Dermis microvascular lymphatic vessel endothelial cell (primary cell): ENCODE measurements at places on chromosomes 6 and 20.

DNA sequence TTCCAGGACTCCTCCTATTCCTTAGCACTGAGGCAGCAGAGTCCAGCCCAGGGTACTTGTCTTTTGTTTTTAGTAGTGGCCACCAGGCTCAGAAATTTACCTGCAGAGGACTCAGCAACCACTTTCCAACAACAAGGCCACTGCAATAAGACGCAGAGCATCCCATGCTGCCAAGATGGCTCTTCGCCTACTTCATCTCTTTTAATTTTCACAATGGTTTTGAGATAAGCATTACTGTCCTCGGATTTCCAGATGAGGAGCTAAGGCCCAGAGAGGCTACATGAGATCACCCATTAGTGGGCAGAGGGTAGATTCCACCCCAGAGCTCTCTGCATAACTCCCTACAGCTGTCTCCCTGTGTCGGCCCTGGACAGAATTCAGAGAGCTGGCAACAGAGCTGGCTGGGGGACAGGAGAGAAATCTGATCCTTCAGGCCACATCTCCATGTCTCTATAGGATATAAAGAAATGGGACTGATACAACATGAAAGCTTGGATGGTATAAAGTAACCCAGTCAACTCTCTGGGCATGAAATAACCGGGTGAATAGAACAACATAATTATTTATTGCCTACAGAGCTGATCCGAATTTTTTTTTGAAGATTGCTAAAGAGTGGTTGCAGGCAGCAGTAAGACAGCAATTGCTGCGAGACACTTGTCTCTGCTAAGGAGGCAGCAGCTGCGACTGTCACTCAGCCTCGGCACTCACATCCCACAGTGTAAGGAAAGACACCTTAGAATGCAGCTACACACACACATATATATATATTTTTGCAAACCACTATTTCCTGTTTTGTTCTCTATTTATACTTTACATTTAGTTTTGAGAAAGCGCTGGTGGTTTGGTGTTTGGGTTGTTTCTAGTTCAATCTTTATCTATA lies 37.2 kb downstream of the SCML4 start:
- DNase-seq, result no peak

DNA sequence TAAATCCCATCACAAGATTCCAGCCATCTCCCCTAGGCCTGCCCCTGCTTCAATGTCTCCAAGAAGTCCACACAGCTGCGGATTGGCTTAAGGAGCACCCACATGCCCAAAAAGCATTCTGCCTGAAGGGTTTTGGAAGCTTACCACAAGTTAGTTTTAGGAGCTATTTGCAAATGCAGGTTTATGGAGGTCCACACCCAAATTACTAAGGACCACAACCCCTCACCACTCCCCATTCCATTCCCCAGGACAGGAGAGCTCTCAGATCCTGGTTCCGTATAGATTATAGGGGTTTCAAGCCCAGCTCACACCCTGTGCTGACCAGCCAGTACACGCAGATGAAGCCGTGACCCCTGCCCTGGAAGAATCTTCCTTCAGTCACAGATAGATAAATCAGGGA lies 24.3 kb upstream of the PXDC1 start:
- no peak for DNase-seq

DNA sequence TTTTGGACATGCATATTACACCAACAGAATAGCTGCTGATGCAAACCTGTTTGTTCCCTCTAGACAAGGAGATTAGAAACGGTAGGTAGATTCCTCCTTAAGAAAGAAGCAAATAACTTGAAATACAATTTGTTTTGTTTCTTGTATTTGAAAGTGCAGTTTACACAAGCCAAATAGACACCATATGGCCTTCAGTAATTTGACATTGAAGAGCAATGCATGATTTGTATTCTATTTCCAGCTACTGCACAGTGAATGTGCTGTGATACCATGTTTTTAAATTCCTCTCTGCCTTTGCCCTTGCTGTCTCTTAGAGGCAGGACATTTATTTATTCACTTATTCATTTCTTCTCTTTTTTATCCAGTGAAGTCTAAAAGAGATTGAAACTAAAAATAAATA lies 31.9 kb upstream of the ANKEF1 start:
- DNase-seq, result no peak

DNA sequence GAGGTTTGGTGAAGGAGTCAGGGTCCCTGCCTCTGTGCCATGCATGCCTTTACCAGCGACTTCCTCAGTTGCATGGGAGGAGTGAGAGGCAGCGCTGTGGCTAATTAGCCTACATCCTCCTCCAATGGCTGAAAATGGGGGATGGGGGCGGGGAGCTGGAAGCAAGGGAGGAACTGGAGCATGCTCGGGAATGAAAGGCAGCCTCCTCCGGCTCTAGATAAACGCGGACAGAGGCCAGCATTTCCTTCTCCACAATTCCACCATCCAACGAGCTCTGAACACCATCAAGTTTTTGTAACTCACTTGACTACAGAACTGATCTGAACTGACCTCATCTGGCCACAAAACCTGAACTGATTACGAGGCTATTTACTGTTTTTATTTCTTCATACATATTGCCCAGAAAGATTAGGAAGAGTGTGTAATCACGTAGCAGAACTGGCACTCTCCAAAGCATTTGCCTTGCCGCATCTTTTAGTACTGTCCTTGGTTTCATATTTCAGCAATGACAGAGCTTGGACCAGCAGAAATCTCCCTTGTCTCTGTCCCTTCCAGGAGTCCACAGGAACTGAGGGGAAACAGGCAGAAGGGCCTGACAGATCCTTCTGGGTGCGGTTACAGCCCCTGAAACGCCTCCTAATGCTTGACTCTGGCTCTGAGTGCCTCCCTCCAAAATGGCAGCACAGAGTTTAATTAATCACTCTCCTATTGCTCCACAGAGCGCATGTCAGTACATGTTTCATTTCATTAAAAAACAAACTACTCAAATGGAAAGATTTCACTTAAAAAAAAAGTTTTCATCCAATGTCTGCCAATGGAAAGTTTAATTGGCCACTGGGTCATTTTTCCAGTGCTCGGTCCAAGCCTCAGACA lies 58.2 kb upstream of the TRAF3IP2 start:
- peak; percentile 51 for DNase-seq

- DNase-seq, result no peak
Observed at GRCh38 chr6:15744818-15745402, 82.1 kb upstream of the DTNBP1 start.

GRCh38 chr6:144665932-144666450 lies 380.9 kb downstream of the UTRN start:
- no peak for DNase-seq

DNA sequence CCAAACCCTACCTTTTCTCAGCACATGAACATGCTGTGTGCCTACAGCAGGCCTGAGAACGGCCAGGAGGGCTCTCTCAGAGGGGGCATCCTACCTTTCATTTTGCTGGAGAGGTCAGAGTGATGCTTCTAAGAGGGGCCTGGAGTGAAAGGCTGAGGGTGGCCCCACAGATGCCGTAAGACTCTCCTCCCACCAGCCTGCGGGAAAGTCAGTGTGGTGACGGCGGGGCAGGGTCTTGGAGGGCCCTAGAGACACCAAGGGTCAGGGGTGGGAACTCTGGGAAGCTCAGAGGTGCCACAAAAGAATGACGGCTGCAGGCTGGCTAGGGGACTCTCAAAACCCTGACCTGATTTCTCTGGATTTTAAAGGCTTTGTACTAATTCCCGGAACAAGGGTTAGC lies 107.6 kb downstream of the SLC23A2 start:
- DNase-seq, result no peak

DNA sequence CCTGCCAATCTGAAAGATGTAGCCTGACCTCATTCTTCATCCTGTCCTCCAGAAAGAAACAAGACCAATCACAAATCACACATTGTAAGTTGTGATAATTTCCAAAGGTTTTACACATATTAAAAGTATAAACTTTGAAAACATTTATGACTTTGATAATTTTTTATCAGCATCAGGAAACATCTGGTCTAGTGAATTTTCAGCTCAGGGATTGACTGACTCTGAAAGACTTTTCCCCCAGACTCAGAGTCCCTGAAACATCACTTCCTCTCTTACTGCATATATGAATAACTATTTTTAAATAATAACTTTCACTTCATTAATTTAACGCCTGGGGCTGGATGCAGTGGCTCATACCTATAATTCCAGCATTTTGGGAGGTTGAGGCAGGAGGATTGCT lies 48.5 kb upstream of the SSTR4 start:
- no peak for DNase-seq

DNA sequence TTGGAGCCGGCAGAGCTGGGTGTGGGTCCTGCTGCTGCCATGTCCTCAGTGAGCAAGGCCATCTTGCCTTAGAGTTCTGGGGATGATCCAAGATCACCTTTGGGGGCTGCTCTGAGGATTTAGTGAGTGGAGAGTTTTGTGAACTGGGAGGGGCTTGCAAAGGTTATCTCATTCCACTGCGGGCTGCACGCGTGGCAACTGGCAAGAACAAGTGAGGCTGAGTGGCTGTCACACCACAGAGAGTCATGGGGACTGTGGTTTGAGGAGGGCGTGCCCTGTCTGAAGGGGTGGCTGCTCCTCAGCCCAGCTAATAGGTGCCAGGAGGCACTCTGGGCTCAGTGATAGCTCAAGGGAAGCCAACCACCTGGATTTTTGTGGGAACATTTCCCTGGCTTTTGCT lies 37.6 kb downstream of the TTLL9 start:
- DNase-seq, result no peak

DNA sequence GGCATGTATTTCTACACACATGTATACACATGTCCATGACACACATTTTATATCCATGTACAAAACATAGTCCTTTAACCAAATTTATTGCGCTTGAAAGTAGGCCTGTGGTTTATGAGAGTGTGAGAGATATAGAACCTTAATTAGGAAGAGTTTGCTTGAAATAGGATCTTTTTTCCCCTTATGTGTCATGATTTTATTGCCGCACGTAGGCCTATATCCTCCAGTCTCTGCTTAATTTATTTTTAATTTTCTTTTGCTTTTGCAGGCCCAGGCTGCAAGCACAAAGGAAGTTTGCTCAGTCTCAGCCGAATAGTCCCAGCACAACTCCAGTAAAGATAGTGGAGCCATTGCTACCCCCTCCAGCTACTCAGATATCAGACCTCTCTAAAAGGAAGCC lies 205.9 kb downstream of the JARID2 start:
- no peak for DNase-seq

DNA sequence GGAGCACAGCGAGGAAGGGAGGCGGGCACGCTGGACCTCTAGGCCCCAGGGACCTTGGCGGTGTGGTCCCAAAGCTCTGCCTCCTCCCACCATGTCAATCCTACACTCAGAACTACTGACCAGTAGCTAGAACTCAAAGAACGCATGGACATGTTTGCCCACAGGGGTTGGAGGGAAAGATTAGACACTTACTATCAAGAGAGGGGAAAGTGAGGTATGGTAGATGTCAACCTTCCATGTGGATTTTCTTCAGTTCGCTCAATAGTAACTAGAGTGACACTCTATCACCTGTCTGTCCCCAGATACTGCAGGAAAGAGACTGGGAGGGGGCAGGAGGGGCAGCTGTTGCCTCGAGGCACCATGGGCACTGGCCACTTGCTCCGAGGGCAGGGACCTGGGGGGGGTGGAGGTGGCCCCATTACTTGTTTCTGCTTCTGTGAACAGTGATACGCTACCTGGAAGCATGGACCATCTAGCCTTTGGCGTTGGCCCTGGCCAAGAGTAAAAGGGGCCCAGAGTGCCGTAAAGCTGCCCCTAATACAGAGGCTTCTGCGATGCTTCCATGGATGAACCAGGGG lies 912 bp upstream of the DIDO1 start:
- DNase-seq, result no peak

GRCh38 chr6:25629198-25629576 lies 22.8 kb upstream of the SCGN start:
- no peak for DNase-seq

GRCh38 chr6:25655723-25656122 lies 3.7 kb downstream of the SCGN start:
- DNase-seq, result no peak

DNA sequence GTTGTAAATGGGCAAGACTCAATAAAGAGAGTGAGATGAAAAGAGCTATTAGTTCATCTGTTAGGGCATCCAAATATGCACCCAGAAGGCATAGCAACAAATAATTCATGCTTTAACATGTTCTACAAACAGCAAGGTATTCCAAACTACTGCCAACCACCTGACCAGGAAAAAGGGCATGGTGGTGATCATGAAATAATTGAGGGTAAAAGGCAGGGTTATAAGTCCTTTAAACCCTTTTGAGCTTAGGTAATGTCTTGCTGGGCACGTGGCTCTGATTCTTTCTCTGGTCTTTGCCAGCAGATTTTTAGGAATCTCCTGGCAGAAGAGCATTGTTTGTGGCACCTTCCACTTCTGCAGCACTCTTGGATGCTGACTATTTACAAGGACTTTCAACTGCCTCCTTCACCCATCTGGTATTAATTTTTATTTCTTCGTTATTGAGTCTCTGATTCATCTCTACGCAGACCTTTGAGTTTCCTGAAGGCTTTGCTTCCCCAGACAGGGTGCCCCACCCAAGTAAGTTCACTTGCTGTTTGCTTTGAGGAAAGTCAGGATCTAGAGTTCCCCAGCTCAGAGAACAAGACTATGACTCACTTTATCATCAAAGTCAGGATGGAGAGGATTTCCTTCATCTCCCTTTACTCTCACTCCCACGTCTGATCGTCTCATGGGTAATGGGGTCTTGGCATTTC lies 83.4 kb upstream of the NEDD9 start:
- no peak for DNase-seq

- peak; percentile 60 for DNase-seq
Observed at GRCh38 chr6:11732036-11732631, 46.5 kb downstream of the ADTRP start.

GRCh38 chr6:2363211-2363610 lies 117.8 kb upstream of the GMDS start:
- DNase-seq, result no peak

DNA sequence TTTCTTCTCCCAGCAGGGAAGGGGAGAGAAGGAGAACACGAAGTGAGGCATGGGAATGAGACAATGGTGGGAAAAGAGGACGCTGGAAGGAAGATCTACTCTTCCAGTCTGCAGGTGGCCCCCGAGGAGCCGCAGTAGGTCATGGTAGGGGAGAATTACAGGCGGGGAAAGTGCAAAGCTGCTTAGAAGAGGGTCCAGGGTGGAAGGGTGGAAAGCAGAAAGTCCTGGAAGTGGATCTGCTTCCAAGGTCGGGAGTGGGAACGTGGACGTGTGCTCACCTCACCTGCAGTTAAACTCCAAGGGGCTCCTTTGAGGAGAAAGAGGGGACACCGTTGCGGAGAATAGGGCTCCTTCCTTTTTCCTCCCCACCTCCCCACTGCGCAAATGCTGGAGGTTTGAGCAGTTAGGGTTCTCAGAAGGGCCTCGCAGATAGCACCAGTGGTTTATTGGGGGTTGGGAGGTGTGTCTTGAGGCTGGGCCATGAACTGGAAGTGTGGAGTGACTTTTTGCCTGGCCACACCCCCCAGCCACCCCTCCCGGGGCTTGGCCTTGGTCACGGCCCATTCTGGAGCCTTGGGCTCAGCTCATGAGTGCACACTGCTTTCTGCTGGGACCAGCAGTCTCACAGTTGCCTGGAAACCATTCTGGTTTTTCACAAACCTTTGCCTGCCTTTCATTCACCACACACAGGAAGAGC lies 100.4 kb upstream of the MLN start:
- no peak for DNase-seq
